ENCODE measurements at places on chromosomes 13 and 19.
A peak's percentile ranks its signal among the peaks of the same experiment; 100 is the strongest.

- no peak for DNase-seq
These were observed 532.8 kb downstream of the UQCRFS1 start for GRCh38 chr19:28680111-28680510.

DNA sequence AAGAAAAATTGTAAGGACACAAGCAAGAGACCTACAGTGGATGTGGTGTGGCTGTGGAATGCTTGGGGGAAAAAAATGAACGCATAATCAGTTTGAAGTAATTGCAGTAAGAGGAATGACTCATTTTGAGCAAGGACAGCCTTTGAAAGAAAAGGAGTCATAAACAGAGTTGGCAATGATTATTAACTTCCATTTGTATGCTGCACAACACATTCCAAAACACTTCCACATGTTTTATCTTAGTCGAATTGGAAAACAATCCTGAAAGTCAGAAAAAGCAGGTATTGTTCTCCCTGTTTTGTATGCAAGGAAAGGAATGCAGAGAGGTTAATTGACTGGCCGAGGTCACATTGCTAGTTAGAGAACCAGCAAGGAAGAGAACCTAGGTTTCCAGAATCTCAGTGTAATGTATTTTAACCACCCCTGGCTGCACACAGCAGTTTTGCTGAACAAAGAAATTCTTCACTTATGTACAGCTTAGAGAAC lies 630.0 kb upstream of the MIR17HG start:
- no peak for DNase-seq

DNA sequence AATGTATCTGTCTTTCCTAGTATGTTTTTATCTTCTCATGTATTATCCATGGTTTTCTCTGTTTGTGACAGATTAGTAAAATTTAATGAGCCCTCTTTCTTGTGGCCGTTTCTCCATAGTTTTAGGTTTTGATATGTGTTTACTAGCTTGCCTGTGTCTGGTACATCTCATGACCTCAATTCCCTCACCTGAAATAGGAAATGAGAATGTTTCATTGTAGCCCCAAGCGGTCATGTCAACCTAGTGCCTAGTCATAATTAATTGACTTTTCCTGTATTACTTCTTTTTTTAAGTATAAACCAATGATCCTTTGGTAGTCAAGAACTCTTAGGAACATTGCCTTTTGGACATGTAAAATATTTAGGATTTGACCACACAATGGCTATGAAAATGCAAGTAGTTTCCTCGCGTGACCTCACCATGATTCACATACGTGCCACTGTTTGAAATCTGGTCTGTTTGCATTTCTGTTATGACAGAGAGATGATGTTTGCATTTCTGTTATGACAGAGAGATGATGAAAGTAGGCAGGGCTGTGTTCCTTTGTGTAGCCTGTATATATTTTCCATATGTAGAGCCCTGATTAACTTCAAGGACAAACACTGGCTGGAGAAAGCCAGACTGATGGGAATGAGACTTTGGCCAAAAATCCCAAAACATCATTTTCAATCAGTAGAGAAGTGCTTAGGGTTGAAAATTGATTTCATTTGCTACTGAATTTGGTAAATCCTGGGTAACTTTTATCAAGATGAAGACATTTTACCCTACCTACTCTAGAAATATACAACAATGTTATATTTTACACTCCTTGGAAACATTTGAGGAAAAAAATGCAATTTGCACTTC lies 104.8 kb downstream of the TNFRSF19 start:
- DNase-seq: no peak

DNA sequence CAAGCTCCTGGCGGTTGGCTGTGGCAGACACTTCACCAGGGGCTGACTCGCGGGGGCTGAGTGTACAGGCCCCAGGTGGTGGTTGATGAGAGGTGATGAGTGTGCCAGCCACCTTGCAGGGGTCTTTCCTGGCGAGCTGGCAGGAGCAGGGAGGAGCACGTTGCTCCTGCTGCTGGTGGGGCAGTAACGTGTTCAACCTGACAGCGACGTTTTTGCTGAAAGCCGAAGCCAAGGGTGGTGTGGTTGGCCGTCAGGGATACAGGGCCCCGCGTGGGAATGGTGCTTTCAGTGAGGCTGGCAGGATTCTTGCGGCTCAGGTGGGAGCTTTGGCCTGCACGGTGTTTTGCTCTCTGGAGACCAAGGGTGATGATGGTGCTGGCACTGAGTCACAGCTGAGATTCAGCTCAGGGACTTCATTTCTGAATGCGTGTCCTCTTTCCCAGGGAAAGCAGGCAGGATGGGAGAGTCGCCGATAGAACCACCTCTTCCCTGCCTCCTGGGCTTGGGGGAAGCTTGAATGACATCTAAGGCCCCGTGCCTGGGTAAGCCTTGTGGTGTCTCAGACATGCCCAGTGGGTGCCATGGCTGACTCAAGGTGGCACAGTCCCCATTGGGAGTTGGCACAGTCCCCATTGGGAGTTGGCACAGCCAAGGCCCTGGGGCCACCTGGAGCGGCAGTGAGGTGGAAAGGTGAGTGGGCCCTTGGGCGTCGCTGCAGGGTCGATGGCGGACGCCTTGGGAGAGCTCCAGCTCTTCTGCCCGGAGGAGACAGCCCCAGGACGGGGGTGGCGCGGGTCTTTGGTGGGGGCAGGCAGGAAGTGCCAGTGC lies 8.8 kb downstream of the DAZAP1 start:
- DNase-seq: no peak

DNA sequence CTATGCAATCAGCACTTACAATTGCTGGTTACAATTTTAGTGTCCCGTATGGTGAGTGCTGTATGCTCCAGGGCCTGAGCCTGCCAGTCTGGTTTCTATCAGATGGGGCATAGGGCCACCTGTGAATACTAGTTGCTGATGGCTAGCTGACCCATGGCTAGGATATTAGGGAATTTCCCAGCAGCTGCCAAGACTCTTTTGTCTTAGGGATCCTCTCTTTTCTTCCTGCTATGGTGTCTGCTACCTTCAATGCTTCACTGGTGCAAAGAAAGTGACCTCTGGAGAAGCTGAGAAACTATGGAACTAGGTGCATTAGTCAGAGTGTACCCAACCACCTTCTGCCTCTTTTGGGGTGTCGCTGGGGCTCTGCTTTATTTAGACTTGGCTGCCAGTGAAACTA lies 11.6 kb downstream of the CCDC169 start:
- no peak for DNase-seq

DNA sequence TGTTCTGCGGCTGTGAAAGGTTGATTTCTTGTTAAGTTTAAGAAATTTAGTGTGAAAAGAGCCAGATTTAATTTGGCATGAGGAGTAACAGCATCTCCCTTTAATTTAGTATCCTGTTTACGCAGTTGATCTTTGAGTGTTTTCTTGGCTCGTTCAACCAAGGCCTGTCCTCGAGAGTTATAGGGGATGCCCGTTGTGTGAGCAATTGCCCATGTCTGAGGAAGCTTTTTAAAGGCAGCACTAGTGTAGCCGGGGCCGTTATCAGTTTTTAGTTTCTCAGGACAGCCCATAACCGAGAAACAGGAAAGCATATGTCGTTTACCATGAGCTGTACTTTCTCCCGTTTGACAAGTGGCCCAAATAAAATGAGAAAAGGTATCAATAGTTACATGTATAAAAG lies 47.5 kb upstream of the ZNF43 start:
- DNase-seq: no peak

DNA sequence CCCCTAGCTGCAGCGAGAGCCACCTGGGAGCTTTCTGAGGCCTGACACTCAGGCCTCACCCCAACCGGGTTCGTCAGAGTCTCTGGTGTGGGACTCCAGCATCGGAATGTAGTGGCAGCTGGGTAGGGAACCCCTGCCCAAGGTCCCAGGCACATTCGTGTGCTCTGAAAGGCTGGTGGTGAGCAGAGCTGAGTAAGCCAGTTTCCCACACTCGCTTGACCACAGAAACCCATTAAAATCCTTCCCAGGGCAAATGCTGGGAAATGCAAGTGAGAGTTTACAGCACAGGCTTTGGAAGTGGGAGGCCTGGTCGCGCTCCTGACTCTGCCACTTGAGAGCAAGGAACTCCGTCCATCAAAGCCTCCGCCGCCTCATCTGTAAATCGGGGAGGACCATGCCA lies 4.2 kb downstream of the TRAPPC6A start:
- no peak for DNase-seq

- DNase-seq: no peak
These were observed at the start of gene MISP3 for GRCh38 chr19:14072535-14073260. MISP3 (plus strand) TSS chr19:14072786; CDS start chr19:14073310, 524 bp downstream.

- DNase-seq: no peak
These were observed 11.3 kb upstream of the RNASEH2B start for GRCh38 chr13:50898338-50898737.

GRCh38 chr19:7657131-7657751 lies 11.6 kb upstream of the RETN start:
- peak; percentile 13 for DNase-seq

DNA sequence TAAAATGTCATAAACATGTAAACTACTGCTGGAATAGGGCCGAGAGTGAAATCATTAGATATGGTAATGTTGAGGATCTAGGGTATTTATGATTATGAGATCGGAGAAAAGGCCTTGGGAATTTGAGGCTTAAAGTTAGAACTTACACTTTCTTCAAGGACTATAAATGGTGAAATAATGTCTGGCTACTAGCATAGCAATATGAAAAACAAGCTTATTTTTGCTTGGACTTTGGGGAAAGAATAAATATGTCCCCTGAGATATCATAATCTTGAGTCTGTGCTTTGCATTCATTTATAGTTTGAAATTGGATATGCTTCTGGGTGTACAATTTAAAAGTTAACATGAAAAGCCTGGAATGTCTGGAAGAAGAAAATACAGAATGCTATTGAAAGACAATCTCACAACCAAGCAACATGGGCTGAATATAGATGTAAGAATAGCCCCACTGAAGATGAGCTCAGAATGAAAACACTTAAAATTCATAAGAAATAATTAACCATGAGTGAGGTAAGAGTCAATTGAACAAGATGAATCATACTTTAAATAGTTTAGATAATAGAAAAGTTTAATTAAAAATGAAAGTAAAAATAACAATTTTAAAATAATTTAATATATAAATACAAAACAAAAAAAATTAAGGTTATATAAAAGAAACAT lies 1555.4 kb upstream of the MIR17HG start:
- no peak for DNase-seq

Data from anterior cingulate cortex (tissue), 58 donors.